ENCODE measurements at places on chromosomes 12 and 14.
A peak's percentile ranks its signal among the peaks of the same experiment; 100 is the strongest.

DNA sequence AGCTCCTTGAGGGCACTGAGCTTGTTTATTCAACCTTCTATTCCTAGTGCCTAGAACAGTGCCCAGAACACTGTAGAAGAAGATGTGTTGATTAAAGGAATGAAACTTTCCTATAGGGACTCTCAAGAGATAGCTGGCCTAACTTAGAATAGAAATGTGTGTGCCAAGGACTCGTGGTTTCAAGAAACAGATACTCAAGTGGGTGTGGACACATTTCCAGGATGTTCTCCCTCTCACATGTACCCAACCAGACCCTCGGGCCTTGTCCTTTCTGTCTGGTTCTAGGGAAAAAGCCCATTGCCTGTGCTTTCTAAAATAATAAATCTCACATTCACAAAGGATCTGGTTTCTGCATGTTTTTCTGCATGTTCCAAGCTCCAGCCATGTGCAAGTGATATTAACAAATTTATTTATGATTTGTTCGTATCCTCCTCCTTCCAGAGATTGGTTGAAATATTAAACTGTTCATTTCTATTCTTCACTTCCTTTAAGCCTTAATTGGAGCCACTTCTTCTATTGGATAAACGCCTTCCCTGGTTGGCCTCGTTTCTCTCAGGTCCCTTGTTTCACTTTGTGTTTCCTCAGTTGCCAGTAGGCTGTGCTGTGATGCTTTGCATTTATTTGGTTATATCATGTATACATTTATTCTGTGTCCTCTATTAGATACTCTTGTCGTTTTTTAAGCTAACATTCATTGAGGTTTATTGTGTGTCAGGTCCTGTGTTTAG lies 89.8 kb downstream of the CRADD start:
- peak; percentile 75 for ATAC-seq

- ATAC-seq: no peak
Measured at GRCh38 chr14:52175982-52176502, 91.5 kb upstream of the PTGDR start.

DNA sequence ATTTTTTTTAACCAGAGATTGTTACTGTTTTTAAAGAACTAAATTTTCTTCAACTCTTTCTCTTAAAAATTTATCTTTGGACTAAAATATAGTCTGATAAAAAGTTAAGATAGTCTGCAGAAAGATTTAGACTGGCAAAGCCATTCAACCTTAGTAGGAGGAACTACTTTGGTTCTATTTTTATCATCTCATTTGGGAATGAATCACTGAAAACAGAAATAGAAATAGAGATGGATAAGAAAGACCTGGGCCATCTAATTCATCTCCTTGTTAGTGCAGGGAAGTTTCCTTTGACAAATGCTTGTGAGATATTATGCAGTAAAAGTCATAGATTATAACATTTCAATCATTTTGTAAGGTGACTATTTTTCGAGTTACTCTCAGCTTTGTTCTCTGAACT lies 263.2 kb upstream of the NPAS3 start:
- no peak for ATAC-seq

GRCh38 chr14:51908086-51908485 lies 47.7 kb downstream of the GNG2 start:
- ATAC-seq: no peak

GRCh38 chr14:65866448-65866847 lies 453.9 kb downstream of the FUT8 start:
- ATAC-seq: peak; percentile 72

DNA sequence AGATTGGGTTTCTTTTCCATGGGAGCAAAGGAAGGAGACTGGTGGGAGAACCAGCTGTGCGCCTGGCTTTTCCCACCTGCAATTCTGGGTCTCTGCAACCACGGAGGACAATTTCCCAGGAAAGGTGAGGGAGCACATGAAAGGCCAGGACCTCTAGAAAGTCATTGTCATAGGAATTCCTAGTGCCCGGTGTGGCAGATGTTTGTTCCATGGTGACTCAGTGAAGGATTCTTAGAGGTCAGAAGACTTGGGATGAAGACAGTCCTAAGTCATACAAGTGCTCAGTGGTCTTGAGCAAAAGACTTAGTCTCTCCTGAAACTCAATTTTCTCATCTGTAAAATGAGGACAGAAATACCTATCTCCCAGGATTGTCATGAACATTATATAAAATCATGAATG lies 51.3 kb downstream of the KCNA5 start:
- no peak for ATAC-seq

All from gastroesophageal sphincter (tissue), 4 donors.